ENCODE measurements at places on chromosomes 5 and 9. TPM values are rescaled to one million over a fixed set of nuclear protein-coding genes. Genes with fewer than 3 reads are reported as not detected.
A peak's percentile ranks its signal among the peaks of the same experiment; 100 is the strongest.

- DNase-seq: no peak
Measured at GRCh38 chr9:76530458-76531110, 71.6 kb downstream of the GCNT1 start.

GRCh38 chr5:156888520-156888919, 38.4 kb downstream of the PPP1R2B start:
- peak; percentile 2 for DNase-seq

- no peak for DNase-seq
Measured at GRCh38 chr9:103537426-103537825, 542.3 kb downstream of the CYLC2 start.

DNA sequence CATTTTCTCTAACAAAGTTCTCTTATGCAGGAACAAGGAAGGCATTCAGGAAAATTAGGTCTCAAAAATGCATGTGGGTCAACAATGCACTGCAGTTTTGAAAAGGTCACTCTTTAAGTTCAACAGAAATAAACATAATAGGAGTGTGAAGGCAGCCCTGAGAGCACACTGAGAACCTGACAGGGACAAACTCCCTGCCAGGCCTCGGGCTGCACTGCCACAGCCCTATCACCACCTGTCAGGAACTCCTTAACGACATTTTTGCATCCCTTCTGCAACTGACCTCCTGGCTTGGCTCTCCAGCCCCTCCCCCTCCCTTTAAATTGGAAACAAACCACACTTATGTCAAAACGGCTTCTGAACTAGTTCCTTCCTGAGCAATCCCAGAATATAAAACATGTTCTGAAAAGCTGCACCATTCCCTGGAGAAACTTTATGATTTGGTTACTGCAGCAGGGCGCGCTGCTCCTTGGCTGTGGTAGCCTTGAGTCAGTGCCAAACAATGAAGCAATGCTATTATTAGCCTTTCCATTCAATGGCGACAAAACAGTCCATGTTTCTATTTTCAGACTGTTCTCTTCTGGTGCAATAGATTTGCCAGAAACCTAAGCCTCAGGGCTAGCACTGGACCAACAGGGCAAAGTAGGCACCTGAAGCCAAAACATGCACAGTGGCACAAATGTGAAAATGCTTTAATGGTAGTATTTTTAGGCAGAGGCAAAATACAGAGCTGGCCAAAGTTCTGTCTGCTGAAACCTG, 160.1 kb upstream of the ZNF608 start:
- peak; percentile 31 for DNase-seq

DNA sequence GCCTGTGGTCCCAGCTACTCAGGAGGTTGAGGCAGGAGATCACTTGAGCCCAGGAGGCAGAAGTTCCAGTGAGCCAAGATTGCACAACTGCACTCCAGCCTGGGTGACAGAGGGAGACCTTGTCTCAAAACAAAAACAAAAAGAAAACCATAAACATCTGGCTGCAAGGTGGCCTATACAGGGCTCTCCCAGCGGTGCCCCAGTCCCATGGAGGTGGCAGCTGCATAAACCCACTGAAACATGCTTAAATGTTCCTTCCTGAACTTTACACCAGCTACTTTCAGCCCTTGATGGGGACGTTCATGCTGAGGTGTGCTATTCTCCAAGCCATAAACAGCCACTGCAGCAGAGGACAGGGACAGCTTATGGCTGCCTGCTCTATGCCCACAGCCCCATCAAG, 35.6 kb downstream of the DROSHA start:
- no peak for DNase-seq

DNA sequence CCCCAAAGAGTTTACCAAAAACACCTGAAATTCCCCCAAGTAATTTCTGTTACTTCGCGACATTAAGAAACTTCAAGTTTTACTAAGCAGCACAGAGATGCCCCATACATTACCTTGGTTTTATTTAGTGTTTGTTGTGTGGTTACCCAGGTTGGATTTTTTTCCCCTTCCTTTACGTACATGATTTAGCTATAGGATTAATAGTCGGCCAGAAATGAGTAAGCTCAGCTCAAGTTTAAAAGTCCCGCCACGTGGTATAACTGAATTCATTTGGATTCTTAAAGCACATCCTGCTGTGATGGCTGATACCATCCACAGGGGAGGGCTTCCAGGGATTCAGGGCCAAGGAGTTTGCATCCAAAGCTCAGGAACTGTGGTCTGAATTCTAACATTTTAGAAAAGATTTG, 75.9 kb downstream of the DAP start:
- no peak for DNase-seq

DNA sequence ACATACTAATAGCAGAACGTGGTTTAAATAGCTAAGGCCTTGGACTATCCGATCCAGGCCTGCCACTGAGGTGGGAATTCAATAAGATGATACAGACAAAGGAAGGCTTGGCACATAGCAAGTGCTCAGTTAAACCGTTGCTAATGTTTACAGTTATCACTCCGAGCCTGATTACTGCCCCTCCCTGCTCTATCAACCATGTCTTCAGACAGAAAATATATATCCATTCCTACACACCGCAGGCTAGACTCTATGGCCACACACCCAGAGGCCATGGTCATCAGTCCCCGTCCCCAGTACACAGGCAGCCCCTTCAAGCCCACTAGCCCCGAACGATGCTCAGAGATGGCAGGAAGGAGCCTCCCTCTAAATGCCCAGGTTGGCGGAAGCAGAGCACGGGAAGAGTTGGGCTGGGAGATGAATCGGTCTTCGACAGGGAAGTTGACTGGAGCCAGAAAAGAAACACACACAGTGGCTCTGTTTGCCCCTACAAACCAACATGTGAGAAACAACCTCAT, 49.7 kb upstream of the STXBP1 start:
- DNase-seq: no peak

- no peak for DNase-seq
Measured at GRCh38 chr9:78011049-78011448, 20.6 kb downstream of the GNAQ start.

- no peak for DNase-seq
Measured at GRCh38 chr5:111707630-111708164, 49.3 kb downstream of the NREP start.

C5orf46 gene
- total RNA-seq: 1.4 TPM

GRCh38 chr5:74686962-74687751, 2.1 kb downstream of the HEXB start:
- DNase-seq: no peak

VCAN gene
- 175 TPM for total RNA-seq

CMBL gene
- 7.8 TPM for total RNA-seq

- DNase-seq: no peak
Measured at GRCh38 chr9:26415528-26415927, 477.1 kb downstream of the CAAP1 start.

PCDH12 gene
- total RNA-seq: not detected

GRCh38 chr9:15982182-15982581, 429.3 kb downstream of the CCDC171 start:
- DNase-seq: no peak

NRG2 gene
- not detected for total RNA-seq

DNA sequence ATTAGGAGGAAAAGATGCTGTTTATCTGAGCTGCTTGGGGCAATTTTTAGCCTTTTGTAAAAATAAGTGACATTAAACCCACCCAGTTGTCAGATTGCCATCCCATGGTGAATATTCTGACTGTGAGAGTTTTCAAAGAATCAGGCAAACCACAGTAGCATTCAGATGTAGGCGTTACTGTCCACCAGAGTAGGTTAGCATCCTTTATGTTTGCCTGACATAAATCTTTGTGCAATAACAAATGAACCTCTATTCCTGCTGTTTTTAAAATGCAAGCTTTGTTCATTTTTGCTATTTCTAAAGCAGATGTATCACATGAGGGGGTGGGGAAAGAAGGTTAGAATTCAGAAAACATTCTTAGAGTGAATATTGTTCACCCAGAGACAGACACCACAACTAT, 427.8 kb downstream of the CDH9 start:
- no peak for DNase-seq

GRCh38 chr5:36442352-36442751, 140.7 kb upstream of the RANBP3L start:
- DNase-seq: no peak

DNA sequence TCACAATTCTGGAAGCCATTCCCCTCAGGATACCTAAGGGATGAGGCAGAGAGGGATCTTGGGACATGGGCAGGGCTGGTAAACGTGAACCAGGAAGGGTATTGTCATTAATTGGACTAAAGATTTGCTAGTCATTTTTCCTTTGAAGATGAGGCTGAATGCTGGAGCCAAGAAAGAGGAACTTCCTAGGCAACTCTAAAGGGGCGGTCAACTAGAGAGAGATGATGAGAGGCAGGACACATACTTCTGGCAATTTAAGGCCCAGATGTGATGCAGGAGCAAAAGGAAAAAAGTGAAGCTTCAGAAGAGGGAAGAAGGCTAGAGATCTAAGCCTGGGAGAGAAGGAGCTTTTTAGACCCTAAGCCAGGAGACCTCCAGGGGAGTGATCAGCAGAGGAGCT, 5.6 kb downstream of the GBA2 start:
- DNase-seq: no peak

Measured in kidney epithelial cell (primary cell).